ENCODE measurements at places on chromosomes 4 and X. TPM values are rescaled to one million over a fixed set of nuclear protein-coding genes. Genes with fewer than 3 reads are reported as not detected.

ATP6AP2 gene
- 94.2 TPM for total RNA-seq

DNA sequence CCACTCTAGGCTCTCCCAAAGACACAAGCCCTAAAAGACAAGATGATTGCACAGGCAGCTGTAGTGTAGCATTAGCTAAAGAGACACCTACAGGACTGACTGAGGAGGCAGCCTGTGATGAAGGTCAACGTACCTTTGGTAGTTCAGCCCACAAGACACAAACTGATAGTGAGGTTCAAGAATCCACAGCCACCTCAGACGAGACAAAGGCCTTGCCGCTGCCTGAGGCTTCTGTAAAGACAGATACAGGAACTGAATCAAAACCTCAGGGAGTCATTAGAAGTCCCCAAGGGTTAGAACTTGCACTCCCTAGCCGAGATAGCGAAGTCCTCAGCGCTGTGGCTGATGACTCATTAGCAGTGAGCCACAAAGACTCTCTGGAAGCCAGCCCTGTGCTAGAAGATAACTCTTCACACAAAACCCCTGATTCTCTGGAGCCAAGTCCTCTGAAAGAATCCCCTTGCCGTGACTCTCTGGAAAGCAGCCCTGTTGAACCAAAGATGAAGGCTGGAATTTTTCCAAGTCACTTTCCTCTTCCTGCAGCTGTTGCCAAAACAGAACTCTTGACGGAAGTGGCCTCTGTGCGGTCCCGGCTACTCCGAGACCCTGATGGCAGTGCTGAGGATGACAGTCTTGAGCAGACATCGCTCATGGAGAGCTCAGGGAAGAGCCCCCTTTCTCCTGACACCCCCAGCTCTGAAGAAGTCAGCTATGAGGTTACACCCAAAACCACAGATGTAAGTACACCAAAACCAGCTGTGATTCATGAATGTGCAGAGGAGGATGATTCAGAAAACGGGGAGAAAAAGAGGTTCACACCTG is 306.3 kb downstream of the ANK2 start:
- peak; percentile 44 for DNase-seq

RIPPLY1 gene
- not detected for total RNA-seq

SYNPO2 gene
- 18.9 TPM for total RNA-seq

DNA sequence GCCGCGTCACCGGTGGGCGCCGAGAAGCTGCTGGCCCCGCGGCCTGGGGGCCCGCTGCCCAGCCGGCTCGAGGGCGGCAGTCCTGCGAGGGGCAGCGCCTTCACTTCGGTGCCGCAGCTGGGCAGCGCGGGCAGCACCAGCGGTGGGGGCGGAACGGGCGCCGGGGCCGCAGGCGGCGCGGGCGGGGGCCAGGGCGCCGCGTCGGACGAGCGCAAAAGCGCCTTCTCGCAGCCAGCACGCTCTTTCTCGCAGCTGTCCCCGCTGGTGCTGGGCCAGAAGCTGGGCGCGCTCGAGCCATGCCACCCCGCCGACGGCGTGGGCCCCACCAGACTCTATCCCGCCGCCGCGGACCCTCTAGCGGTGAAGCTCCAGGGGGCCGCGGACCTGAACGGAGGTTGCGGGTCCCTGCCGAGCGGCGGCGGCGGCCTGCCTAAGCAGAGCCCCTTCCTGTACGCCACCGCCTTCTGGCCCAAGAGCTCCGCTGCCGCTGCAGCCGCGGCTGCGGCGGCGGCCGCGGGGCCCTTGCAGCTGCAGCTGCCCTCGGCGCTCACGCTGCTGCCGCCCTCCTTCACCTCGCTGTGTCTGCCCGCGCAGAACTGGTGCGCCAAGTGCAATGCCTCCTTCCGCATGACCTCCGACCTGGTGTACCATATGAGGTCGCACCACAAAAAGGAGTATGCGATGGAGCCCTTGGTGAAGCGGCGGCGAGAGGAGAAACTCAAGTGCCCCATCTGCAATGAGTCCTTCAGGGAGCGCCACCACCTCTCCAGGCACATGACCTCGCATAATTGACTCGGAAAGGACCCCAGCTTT is 5.6 kb downstream of the PRDM8 start:
- peak; percentile 38 for DNase-seq

DNA sequence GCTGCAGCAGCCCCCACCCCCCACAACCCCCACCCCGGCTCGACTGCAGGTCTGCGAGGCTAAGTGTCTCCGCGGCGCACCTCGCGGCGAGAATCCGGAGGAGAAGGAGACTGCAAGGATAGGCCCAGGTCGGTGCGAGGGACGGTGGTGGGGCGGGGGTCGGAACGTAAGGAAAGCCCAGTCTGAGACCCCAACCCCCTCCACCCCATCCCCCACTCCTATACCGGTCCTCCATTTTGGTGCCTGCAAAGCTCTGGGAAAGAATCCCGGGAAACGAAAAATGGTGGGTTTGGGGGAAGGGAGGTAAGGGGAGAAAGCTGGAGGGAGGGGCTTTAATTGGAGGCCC is 614 bp downstream of the BEX3 start:
- peak; percentile 35 for DNase-seq

DNA sequence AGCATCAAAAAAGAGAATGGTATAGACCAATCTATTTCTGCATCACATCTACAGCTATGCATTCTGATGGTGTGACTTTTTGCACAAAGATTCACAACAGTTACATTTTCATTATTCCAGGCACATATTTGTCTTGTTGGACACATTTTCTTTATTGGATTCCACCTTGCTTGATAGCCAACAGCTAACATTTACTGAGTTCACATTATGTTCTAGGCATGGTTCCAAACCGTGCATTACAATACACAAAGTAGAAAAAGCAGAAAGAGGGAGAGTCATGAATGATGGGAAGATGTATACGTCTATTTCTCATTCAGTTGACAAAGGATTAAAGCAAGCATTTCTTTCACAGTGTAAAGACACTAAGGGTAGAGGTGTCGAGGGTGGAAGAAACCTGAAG is 22.9 kb upstream of the CLGN start:
- no peak for DNase-seq

GRCh38 chr4:144347121-144347520 is 206.6 kb upstream of the GYPA start:
- no peak for DNase-seq

RPA4 gene
- 1.3 TPM for total RNA-seq

All from mucosa of descending colon (tissue), 3 donors.